Central memory CD8-positive, alpha-beta T cell (primary cell): ENCODE measurements at places on chromosomes 3 and 15.

- H3K4me1 ChIP-seq = no peaks in the 10 kb centered on the region
- H3K36me3 ChIP-seq = no peaks in the 10 kb centered on the region
- no peak overlapping the region for H3K4me3 ChIP-seq
- no peak for DNase-seq
- H3K27me3 ChIP-seq = peaks cover 17% of the 10 kb centered on the region
- no peak overlapping the region for H3K27ac ChIP-seq
Observed at GRCh38 chr3:49255718-49256511, 21.1 kb downstream of the C3orf62 start.

GRCh38 chr3:119601154-119601553 is 3.5 kb downstream of the PLA1A start:
- H3K27ac ChIP-seq = no peak overlapping the region
- H3K27me3 ChIP-seq = no peaks in the 10 kb centered on the region
- H3K4me3 ChIP-seq = no peak overlapping the region
- DNase-seq = no peak
- peaks cover 1% of the 10 kb centered on the region for H3K36me3 ChIP-seq
- H3K4me1 ChIP-seq = no peaks in the 10 kb centered on the region

GRCh38 chr3:111737047-111737705 is 121.9 kb upstream of the PHLDB2 start:
- no peak overlapping the region for H3K27ac ChIP-seq
- H3K4me3 ChIP-seq = no peak overlapping the region
- no peaks in the 10 kb centered on the region for H3K4me1 ChIP-seq
- peaks cover under 1% of the 10 kb centered on the region for H3K36me3 ChIP-seq
- H3K27me3 ChIP-seq = no peaks in the 10 kb centered on the region
- DNase-seq = no peak

GRCh38 chr3:181847276-181847675 is 135.6 kb downstream of the SOX2 start:
- no peak overlapping the region for H3K27ac ChIP-seq
- H3K4me1 ChIP-seq = no peaks in the 10 kb centered on the region
- no peak overlapping the region for H3K4me3 ChIP-seq
- H3K27me3 ChIP-seq = no peaks in the 10 kb centered on the region
- DNase-seq = no peak
- no peaks in the 10 kb centered on the region for H3K36me3 ChIP-seq

- no peaks in the 10 kb centered on the region for H3K36me3 ChIP-seq
- no peaks in the 10 kb centered on the region for H3K27me3 ChIP-seq
- H3K4me1 ChIP-seq = peaks cover 15% of the 10 kb centered on the region
- H3K27ac ChIP-seq = no peak overlapping the region
- no peak for DNase-seq
Observed at GRCh38 chr3:67018105-67018788, 20.1 kb downstream of the KBTBD8 start.

- no peak overlapping the region for H3K27ac ChIP-seq
- H3K4me1 ChIP-seq = no peaks in the 10 kb centered on the region
- H3K36me3 ChIP-seq = no peaks in the 10 kb centered on the region
Observed at GRCh38 chr3:21067031-21067813, 683.8 kb downstream of the ZNF385D start.

- DNase-seq = no peak
- no peak overlapping the region for H3K27ac ChIP-seq
Observed at GRCh38 chr15:74137537-74137894, 7.1 kb downstream of the ISLR2 start.

- peaks cover 2% of the 10 kb centered on the region for H3K36me3 ChIP-seq
- no peak for DNase-seq
- H3K27ac ChIP-seq = no peak overlapping the region
- no peak overlapping the region for H3K4me3 ChIP-seq
Observed at GRCh38 chr3:108293858-108294257, 2.5 kb upstream of the HHLA2 start.

- DNase-seq = no peak
- H3K4me1 ChIP-seq = peaks cover 63% of the 10 kb centered on the region
- peak overlapping the region; percentile 72 for H3K4me3 ChIP-seq
- no peaks in the 10 kb centered on the region for H3K27me3 ChIP-seq
Observed at GRCh38 chr15:40104296-40104864, 4.3 kb downstream of the BMF start.

- H3K36me3 ChIP-seq = peaks cover 28% of the 10 kb centered on the region
- no peaks in the 10 kb centered on the region for H3K27me3 ChIP-seq
- H3K4me3 ChIP-seq = no peak overlapping the region
- DNase-seq = no peak
- H3K27ac ChIP-seq = no peak overlapping the region
Observed at GRCh38 chr3:66397745-66398144, 103.1 kb downstream of the LRIG1 start.

- no peaks in the 10 kb centered on the region for H3K27me3 ChIP-seq
- no peak overlapping the region for H3K4me3 ChIP-seq
- DNase-seq = no peak
- no peak overlapping the region for H3K27ac ChIP-seq
- peaks cover 4% of the 10 kb centered on the region for H3K36me3 ChIP-seq
- peaks cover 21% of the 10 kb centered on the region for H3K4me1 ChIP-seq
Observed at GRCh38 chr3:142226474-142226873, 1.1 kb upstream of the GK5 start.

DNA sequence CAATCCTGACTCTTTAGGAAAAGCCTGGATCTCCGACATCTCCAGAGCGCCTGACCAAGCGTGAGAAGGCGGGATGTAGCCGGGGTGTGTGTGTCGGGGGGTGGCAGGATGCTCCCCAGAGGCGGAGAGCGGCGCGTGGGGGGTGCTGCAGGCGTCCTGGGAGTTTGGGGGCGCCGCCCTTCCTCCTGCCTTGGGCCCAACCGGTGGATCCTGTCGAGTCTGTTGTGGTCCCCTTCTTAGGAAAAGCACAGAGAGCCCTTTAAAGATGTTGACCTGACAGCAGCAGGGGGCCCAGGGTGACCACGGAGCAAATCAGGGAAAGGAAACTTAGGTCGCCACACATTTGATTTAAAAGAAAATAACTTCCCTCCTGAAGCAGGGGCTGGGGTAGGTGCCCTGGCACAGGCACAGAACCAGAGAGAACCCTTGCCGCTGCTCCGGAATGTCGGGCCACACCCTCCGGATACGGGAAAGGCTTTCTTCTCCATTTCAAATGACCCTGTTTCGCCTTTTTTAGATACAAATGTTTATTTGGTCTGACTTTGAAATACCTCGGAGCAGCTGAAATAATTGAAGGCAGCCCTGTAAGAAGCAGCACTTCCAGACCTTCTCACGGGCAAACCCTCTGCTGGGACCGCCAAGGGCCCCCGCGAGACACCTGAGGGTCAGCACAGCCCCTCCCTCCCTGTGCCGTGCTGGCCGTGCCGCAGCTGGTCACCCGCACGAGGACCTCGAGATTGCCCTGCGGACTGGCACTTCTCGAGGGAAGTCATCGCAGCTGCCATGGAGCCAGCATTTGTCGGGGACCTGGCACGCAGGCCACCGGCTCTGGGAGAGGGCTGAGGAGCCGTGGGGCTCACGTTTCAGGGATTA is 102.9 kb upstream of the KLF13 start:
- no peak overlapping the region for H3K27ac ChIP-seq
- no peak overlapping the region for H3K4me3 ChIP-seq
- peaks cover 25% of the 10 kb centered on the region for H3K4me1 ChIP-seq
- no peaks in the 10 kb centered on the region for H3K36me3 ChIP-seq

- H3K4me1 ChIP-seq = no peaks in the 10 kb centered on the region
- no peak for DNase-seq
- H3K27ac ChIP-seq = no peak overlapping the region
- no peak overlapping the region for H3K4me3 ChIP-seq
- H3K27me3 ChIP-seq = no peaks in the 10 kb centered on the region
- no peaks in the 10 kb centered on the region for H3K36me3 ChIP-seq
Observed at GRCh38 chr3:65875393-65876027, 163.2 kb downstream of the MAGI1 start.

DNA sequence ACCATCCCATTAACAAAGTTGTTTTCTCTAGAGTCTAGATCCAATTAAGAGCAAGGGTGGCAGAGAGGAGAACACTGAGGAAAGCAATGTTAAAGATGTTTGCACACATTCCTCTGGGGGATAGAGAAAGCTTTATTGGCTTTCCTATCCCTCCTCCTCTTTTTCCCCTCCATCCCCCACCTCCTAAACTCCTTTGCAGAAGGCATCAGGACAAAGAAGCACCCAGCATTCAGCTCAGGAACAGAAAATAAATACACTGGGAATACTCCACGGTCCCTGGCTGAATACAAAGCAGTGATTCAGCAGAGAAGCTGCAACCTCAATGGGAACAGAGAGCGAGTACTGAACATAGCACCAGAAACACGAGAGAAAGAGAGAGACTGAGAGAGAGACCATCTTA is 21.9 kb downstream of the LSAMP start:
- no peaks in the 10 kb centered on the region for H3K36me3 ChIP-seq
- no peaks in the 10 kb centered on the region for H3K4me1 ChIP-seq
- H3K27ac ChIP-seq = no peak overlapping the region
- DNase-seq = no peak

- no peaks in the 10 kb centered on the region for H3K27me3 ChIP-seq
- H3K27ac ChIP-seq = no peak overlapping the region
- no peak for DNase-seq
- peaks cover 2% of the 10 kb centered on the region for H3K36me3 ChIP-seq
- H3K4me3 ChIP-seq = no peak overlapping the region
Observed at GRCh38 chr3:60764870-60765269, 486.4 kb downstream of the FHIT start.

DNA sequence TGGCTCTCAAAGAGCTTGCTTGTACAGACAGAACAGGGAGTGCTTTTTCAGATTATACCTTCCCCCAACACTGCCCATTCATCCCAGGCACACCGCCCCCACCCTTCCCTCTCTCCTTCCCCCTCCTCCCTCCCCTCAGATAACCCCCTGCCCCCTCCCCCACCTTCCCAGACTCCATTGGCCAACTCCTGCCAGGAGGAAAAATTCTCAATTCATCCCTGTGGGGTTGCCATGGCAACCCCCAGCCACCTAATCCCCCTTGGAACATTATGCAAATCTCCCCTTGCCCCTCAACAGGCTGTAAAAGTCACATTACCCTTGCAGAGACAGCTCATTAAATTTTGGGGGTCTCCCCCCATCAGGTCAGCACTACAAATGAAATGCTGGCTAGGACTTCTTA is 14.3 kb downstream of the TLE3 start:
- no peaks in the 10 kb centered on the region for H3K27me3 ChIP-seq
- H3K36me3 ChIP-seq = peaks cover 47% of the 10 kb centered on the region
- H3K27ac ChIP-seq = peak overlapping the region; percentile 22
- peaks cover 79% of the 10 kb centered on the region for H3K4me1 ChIP-seq
- no peak for DNase-seq

- H3K36me3 ChIP-seq = peaks cover 2% of the 10 kb centered on the region
- H3K27ac ChIP-seq = no peak overlapping the region
- H3K4me1 ChIP-seq = peaks cover 21% of the 10 kb centered on the region
- peak overlapping the region; percentile 90 for H3K4me3 ChIP-seq
Observed at GRCh38 chr15:59371458-59372351, 966 bp downstream of the MYO1E start.

GRCh38 chr3:74539876-74540275 is 74.6 kb downstream of the CNTN3 start:
- no peak for DNase-seq
- H3K27ac ChIP-seq = no peak overlapping the region
- no peak overlapping the region for H3K4me3 ChIP-seq

DNA sequence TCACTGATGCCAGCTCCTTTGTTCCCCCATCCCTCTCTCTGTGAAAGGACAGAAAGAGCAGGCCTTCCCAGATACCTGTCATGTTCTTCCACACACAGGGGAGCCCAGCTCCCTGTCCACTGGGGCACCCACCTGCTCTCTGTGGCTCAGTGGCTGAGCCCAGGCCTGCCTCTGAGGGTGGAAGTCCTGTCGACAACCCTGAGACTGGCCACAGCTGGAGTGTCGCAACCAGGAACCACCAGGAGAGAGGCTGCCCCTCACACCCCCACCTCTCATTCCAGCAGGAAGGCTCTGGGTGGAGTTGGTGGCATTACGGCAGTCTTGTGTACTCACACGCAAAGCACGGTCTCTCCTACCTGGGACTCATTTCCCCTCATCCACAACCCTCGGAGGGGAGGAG is 66.3 kb downstream of the MEGF11 start:
- peaks cover 70% of the 10 kb centered on the region for H3K27me3 ChIP-seq
- no peak for DNase-seq
- H3K27ac ChIP-seq = no peak overlapping the region
- no peaks in the 10 kb centered on the region for H3K4me1 ChIP-seq

GRCh38 chr3:20537234-20537633 is 351.2 kb upstream of the SGO1 start:
- DNase-seq = no peak
- no peaks in the 10 kb centered on the region for H3K27me3 ChIP-seq
- no peaks in the 10 kb centered on the region for H3K4me1 ChIP-seq
- H3K4me3 ChIP-seq = no peak overlapping the region
- H3K36me3 ChIP-seq = no peaks in the 10 kb centered on the region

- no peak for DNase-seq
- H3K4me1 ChIP-seq = no peaks in the 10 kb centered on the region
- H3K4me3 ChIP-seq = no peak overlapping the region
- H3K27me3 ChIP-seq = no peaks in the 10 kb centered on the region
Observed at GRCh38 chr3:23086831-23087230, 116.3 kb upstream of the UBE2E2 start.

- H3K4me1 ChIP-seq = no peaks in the 10 kb centered on the region
- H3K4me3 ChIP-seq = no peak overlapping the region
- no peaks in the 10 kb centered on the region for H3K27me3 ChIP-seq
Observed at GRCh38 chr3:60262546-60262945, 988.7 kb downstream of the FHIT start.

GRCh38 chr3:188598894-188599293 is 444.9 kb downstream of the LPP start:
- H3K4me1 ChIP-seq = no peaks in the 10 kb centered on the region
- no peak overlapping the region for H3K4me3 ChIP-seq
- H3K27me3 ChIP-seq = no peaks in the 10 kb centered on the region
- H3K36me3 ChIP-seq = peaks cover 2% of the 10 kb centered on the region

- DNase-seq = no peak
- no peaks in the 10 kb centered on the region for H3K4me1 ChIP-seq
- peaks cover 9% of the 10 kb centered on the region for H3K27me3 ChIP-seq
- no peak overlapping the region for H3K27ac ChIP-seq
Observed at GRCh38 chr15:83833569-83833968, 179.6 kb downstream of the ADAMTSL3 start.

DNA sequence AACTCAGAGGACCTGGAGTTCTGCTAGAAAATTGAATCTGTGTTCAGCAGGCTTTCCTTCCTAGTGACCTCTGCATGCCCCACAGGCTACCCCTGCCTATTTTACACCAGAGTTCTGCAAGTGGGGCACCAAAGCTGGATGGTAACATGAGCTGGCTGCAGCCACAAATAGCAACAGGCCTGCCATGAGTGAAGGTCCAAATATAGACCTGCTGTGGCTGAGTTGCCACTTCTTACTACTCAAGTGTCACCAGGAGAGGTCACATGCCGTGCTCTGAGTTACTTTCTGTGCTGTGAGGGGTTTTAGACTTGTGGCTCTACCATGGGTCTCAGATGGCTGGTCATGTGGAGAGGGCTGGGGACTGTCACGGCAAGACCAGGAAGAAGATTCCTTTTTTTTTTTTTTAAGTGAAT is at the start of gene FSD2:
FSD2 (minus strand) TSS at position 76 of the 413 bp plus-strand sequence. CDS start 18,679 bp downstream, outside the sequence.
- DNase-seq = no peak
- H3K4me3 ChIP-seq = no peak within 1 kb of the TSS
- H3K27me3 ChIP-seq = peaks cover 20% of the 10 kb centered on the region
- H3K36me3 ChIP-seq = peaks cover 12% of the 10 kb centered on the region

- no peak overlapping the region for H3K27ac ChIP-seq
- DNase-seq = no peak
- H3K27me3 ChIP-seq = peaks cover 25% of the 10 kb centered on the region
- peaks cover 2% of the 10 kb centered on the region for H3K36me3 ChIP-seq
- H3K4me1 ChIP-seq = no peaks in the 10 kb centered on the region
- H3K4me3 ChIP-seq = no peak overlapping the region
Observed at GRCh38 chr15:67862750-67863441, 23.1 kb upstream of the RNU6-1 start.
